ENCODE measurements at places on chromosomes 7 and 10. TPM values are rescaled to one million over a fixed set of nuclear protein-coding genes. Genes with fewer than 3 reads are reported as not detected.

Gene TMEM176B
- total RNA-seq, result 3.8 TPM

Gene HIPK2
- total RNA-seq, result 5.4 TPM

Gene AGBL3
- 1.4 TPM for total RNA-seq

Gene TUBB8
- total RNA-seq, result under 0.01 TPM

Gene BTBD16
- not detected for total RNA-seq

Gene OGDHL
- total RNA-seq, result 0.14 TPM

Gene CYP26C1
- under 0.01 TPM for total RNA-seq

Gene BLNK
- total RNA-seq, result 0.28 TPM

Gene EBLN1
- not detected for total RNA-seq

Gene TOMM7
- 258 TPM for total RNA-seq

Gene CALHM3
- total RNA-seq, result not detected

Gene ADIRF
- 110 TPM for total RNA-seq

Gene ABCB4
- 3.4 TPM for total RNA-seq

Gene CPVL
- 0.71 TPM for total RNA-seq

Gene OPN1SW
- not detected for total RNA-seq

Gene MMD2
- not detected for total RNA-seq

Gene SRGN
- total RNA-seq, result 36.7 TPM

Gene ATP5F1C
- total RNA-seq, result 202 TPM

Gene JAKMIP3
- 0.55 TPM for total RNA-seq

Gene CNPY1
- not detected for total RNA-seq

Gene DYNC1I1
- total RNA-seq, result 0.83 TPM

Gene LDB3
- total RNA-seq, result under 0.01 TPM

Gene C10orf95
- total RNA-seq, result not detected

Gene SH2B2
- total RNA-seq, result 1.2 TPM

Gene PTPRN2
- total RNA-seq, result 0.71 TPM

Gene H2BK1
- total RNA-seq, result not detected

Gene CRPPA
- 1.8 TPM for total RNA-seq

Gene ANK3
- 3.3 TPM for total RNA-seq

Gene IRF5
- total RNA-seq, result not detected

Gene SPDYE9
- not detected for total RNA-seq

Gene PDE6C
- total RNA-seq, result not detected

Gene ZP3
- total RNA-seq, result 2.1 TPM

Gene ACSM6
- not detected for total RNA-seq

Gene CRYGN
- 0.74 TPM for total RNA-seq

Gene NPY4R
- 1.1 TPM for total RNA-seq

Gene GFRA1
- 1.6 TPM for total RNA-seq

Gene GRID2IP
- total RNA-seq, result not detected

Gene PDLIM1
- 23.5 TPM for total RNA-seq

Gene MAD1L1
- total RNA-seq, result 76.3 TPM

Gene NPY4R2
- 0.28 TPM for total RNA-seq

Gene RET
- total RNA-seq, result 0.28 TPM

Gene GNAT3
- not detected for total RNA-seq

Gene ELMO1
- total RNA-seq, result 5.6 TPM
